CD8-positive, alpha-beta memory T cell (primary cell): ENCODE measurements at places on chromosomes 7 and 10. TPM values are rescaled to one million over a fixed set of nuclear protein-coding genes. Genes with fewer than 3 reads are reported as not detected.

GRCh38 chr7:84248267-84248666, 53.7 kb upstream of the SEMA3A start:
- no peak for DNase-seq

- DNase-seq, result no peak
These were observed 4.9 kb upstream of the KAT6B start for GRCh38 chr10:74821501-74821900.

GRCh38 chr10:86759073-86759672, 2.8 kb downstream of the BMPR1A start:
- DNase-seq, result no peak

DNA sequence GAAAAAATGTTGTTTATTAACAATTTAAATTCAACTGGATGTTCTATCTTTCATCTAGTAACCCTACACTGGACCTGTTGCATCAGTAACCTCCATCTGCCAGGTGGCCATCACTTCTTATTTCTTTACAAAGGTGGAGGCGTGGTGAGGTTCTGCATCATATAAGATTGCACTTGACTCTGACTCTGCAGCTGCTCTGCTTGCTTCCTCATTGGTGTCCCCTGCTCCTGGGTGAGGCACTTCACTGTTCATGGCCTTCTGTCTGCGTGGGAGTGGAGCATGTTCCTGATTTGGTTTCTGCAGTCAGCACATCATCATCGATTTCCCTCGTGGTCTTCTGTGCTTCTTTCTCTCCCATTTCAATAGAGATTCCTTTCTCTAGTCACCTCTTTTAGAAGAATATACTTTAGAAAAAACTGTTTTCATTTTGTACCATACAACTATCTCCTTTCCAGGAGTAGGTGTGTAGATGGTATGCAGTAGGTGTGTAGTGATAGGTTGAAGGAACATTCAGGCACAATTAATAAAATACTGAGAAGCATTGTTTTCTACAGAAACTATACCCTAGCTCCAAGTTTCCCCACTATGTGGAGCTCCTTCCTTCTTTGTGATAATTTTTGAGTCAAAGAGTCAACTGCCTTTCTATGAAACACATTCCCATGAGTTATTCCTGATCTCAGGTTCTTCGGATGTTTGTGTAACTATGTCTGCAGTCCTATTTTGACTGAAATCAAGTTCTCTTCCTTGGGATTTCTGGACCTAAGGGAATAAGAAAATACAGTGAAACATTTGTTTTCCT, 231.7 kb upstream of the CNTNAP2 start:
- no peak for DNase-seq

DNA sequence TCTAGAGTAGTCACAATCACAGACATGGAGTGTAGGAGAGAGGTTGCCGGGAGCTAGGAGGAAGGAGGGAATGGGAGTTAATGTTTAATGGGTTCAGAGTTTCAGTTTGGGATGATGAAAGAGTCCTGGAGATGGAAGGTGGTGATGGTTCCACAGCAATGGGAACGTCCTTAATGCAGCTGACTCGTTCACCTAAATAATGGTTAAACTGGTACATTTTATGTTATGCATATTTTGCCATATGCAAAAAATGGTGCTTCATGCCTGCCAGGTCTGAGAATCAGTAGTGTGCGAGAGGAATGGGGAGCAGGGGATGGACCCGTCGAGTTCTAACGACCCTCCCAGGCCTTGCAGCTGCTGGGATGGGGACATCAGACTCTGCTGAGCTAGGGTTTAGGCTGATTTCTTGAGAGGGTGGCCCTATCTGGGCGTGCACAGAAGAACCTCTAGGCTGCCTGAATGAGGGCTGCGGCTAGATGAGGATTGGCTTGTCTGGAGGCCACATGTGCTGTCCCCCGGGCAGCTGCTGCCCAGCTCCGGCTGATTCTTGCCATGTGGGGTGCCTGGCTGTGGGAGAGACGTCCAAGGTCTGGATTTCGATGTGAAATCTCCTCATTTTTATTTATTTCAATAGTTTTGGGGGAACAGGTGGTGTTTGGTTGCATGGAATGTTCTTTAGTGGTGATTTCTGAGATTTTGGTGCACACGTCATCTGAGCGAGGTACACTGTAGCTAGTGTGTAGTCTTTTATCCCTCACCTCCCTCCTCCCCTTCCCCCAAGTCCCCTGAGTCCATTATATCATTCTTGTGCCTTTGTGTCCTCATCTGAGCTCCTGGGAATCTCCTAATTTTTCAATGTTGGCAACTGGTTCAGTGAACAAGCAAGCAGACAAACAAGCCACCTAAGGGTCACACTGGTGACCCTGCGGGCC, 116.0 kb downstream of the GRK5 start:
- DNase-seq, result no peak

DNA sequence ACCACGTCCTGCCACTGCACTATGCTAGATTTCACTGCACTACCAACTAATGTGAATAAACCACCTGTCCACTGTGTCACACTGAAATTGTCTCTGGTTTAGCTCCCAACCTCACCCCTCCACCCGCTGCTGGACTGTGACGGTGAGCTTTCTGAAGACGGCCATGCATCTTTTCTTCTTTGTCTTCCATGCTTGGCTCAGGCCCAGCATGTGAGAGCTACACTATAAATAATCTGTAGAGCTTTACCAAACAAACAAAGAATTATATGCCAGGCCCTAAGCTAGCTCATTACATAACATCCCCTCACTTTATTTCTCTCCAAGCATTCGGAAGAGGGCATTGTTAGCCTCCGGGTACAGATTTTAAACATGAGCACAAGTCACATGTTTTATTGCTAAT, 633.2 kb downstream of the TNS3 start:
- no peak for DNase-seq

DNA sequence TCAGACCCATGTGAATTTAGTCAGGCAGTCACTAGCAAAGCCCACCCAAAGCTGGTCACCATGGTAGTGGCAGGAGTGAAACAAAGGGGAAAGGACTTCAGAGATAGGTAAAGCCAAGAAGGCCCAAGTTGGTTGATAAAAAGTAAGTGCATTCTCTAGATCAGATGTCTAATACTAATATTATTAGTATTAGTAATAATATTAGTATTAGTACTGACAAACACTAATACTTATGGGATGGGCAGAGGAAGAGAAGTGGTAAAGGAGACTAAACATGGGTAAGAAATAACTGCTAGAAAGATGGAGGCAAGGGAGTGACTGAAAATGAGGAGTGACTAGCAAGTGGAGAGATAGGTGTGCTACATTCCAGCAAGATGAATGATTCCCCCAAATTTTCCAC, 46.6 kb upstream of the PHYHIPL start:
- DNase-seq, result no peak

DNA sequence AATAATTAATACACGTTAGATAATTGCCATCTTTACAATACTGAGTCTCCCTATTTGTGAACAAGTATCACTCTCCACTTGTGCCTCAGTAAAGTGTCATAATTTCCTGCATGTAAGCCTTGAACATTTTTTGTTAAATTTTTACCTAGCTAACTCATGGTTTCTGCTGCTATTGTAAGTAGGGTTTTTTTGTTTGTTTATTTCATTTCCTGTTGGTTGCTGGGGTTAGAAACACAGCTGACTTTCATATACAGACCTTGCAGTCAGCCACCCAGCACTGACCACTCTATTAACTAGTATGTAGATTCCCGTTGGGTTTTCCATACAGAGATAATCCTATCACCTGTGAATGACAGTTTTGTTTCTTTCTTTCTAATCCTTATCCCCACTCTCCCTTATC, 133.3 kb downstream of the MPP7 start:
- DNase-seq, result no peak

DNA sequence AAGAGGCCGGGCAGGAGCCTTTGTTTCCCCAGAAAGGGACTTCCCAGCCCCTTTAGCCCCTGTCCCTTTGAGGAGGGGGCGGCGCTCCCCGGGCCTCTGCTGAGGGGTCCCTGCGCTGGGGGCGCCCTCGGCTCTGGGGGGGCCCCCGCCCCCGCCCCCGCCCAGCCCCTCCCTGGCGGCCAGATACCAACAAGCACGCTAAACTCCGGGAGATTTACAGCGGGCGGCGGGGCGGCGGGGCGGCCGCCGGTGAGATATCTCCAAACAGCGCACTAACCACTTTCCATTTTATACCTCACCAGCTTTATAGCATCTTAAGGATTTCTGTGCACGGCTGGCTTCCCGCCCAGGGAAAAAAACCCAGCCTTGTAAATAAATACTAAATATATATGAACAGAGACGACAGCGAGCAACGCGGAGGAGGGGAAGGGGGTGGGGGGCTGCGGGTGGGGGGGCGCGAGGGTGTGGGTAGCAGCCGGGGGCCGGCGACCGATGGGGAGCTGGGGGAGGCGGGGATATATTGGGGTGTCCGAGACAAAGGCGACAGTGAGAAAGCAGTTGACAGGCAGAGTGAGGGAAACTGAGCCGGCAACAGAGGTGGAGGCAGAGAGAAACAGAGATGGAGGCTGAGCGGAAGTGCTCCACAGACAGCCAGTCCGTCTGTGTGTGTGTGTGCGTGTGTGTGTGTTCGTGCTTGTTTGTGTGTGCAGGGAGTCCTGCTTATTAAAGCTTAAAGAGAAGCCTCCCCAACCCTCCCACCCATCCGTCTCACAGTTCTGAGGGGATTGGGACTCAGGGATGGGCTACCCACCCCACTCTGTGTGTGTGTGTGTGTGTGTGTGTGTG, 85.8 kb downstream of the HIF1AN start:
- DNase-seq, result peak; percentile 62

- no peak for DNase-seq
These were observed 109.4 kb upstream of the ZMIZ1 start for GRCh38 chr10:78959217-78959923.

- no peak for DNase-seq
These were observed 189.6 kb downstream of the CTTNBP2 start for GRCh38 chr7:117683430-117684175.

- DNase-seq, result no peak
These were observed 16.0 kb downstream of the SFTPD start for GRCh38 chr10:79932841-79933379.

GRCh38 chr10:11253385-11254002, 235.8 kb downstream of the CELF2 start:
- DNase-seq, result no peak

GRCh38 chr7:88522771-88523293, 216.1 kb upstream of the STEAP4 start:
- no peak for DNase-seq

- peak; percentile 17 for DNase-seq
These were observed 19.4 kb downstream of the ZMIZ2 start for GRCh38 chr7:44767912-44768627.

DNA sequence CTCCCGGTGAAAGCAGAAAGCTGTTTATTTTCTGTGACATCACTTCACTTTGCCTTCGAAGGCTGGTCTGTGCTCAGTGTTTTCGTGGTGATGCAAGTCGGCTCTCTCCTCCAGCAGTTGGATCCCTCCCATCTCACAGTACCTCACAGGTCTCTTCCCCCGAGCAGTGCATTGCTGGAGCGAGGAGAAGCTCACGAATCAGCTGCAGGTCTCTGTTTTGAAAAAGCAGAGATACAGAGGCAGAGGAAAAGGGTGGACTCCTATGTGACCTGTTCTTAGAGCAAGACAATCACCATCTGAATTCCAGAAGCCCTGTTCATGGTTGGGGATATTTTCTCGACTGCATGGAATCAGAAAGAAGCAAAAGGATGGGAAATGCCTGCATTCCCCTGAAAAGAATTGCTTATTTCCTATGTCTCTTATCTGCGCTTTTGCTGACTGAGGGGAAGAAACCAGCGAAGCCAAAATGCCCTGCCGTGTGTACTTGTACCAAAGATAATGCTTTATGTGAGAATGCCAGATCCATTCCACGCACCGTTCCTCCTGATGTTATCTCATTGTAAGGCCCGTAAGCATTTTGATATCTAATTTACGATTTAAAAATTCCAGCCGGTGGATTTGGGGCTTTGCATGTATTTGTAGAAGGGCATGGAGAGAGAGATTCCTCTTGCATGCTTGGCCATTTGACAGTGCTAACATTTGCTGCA, at the start of gene LGI1:
Gene LGI1, plus strand, starts transcription at position 136 of the 707 bp plus-strand sequence. Its CDS starts 209 bp downstream, at position 345.
- DNase-seq, result no peak

DNA sequence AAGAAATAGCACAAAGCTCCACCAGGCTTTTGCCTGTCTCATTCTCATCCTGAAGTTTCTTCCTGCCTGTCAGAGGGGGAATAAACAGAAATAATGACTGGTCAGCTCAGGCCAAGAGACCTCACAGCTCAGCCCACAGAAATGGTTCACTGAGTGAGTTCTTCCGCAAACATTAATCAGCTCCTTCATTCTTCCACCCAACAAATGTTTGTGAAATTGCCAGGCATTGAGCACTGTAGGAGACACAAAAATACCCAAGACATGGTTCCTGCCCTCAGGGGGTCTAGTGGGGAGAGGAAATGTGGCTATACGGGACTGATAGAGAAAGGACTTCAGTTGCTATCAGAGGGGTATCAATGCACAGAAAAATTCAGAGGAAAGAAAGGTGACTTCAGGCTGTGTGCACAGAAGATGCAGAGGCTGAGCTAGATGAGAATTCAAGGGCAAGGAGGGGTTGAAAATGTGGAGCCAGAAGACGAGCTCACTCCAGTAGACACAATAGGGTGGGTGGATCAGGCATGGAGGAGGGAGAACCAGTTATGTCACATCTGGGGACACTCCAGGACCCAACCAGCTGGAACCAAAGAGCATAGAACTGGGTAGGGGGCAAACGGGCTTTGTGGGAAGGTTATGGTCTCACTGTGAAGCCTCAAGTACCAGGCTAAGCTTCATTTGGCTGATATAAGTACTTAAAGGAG, 20.9 kb downstream of the MYOF start:
- no peak for DNase-seq

DNA sequence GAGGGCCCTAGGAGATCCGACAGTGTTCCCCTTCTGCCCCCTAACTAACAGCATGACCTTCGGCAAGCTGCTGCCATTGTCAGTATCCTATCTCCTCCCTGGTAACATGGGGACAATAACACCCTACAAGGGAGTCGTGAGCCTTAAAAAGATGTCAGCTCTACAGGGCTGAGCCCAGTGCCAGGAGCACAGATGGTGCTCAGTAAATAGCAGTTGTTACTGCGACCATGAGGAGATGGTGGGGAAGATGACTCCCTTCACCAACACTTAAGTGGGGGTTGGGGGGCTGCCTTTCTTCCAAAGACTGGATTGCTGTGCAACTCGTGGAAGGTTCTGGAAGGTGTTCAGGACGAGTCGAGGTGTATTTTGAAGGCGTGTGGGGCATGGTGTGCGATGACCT, 29.5 kb upstream of the C10orf120 start:
- DNase-seq, result no peak

GRCh38 chr7:157645539-157645938, 308.7 kb downstream of the DNAJB6 start:
- DNase-seq, result no peak

DNA sequence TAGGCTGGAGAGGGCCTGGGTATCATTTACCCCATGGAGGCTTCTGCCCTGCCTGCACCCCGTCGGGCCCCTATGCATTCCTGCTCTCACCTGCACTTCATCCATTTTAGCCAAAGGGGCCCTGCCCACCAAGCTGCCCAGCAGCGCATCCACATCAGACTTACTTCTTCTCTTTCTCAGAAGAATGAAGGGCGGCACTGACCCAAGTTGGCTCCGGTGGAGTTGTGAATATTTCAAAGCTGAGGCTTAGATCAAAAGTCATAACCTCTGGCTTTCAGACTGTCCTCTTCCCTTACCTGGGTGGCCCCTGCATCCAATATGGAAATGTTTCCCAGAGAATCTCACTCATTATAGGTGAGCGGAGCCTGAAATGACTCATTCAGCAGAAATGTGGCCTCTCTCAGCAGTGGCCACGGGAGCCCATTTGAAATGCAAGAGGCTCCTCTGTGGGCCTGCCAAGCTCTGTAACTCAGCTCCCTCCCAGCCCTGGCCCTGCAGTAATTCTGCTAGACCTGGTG, 117.6 kb upstream of the TCF7L2 start:
- DNase-seq, result no peak

PITRM1 gene
- 49.1 TPM for polyA plus RNA-seq

JCAD gene
- polyA plus RNA-seq, result not detected

PTF1A gene
- not detected for polyA plus RNA-seq

GBX1 gene
- not detected for polyA plus RNA-seq
